Hypothalamus (tissue), 51 donors: ENCODE measurements at places on chromosomes 4 and X.

DNA sequence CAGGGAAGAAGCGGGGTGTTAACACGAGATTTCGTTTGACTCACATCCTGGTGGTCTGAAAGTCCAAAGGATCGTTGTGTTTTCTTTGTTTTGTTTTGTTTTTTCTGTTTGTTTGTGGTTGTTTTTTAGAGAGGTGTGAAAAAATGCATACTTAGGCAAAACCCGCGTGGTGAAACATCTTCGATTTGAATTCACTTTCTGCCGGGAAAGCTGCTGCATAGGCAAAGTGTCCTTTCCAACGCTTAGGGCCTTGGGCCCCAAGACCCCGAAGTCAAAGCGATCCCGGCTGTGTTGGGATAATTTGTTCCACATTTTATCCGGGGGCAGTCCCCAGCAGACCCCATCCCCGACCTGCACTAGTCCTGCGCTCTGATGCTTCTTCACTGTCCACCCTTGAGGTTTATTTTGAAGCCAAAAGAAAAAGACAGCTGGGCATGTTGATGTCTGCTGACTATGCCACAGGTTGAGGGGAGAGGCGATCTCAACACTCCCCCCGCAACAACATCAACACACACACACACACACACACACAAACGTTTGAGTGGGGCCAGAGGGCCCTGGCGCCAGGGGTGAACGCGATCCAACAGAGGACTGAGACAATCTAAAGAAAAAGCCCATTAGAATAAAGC is 2.0 kb downstream of the MSX1 start:
- no peak for DNase-seq

DNA sequence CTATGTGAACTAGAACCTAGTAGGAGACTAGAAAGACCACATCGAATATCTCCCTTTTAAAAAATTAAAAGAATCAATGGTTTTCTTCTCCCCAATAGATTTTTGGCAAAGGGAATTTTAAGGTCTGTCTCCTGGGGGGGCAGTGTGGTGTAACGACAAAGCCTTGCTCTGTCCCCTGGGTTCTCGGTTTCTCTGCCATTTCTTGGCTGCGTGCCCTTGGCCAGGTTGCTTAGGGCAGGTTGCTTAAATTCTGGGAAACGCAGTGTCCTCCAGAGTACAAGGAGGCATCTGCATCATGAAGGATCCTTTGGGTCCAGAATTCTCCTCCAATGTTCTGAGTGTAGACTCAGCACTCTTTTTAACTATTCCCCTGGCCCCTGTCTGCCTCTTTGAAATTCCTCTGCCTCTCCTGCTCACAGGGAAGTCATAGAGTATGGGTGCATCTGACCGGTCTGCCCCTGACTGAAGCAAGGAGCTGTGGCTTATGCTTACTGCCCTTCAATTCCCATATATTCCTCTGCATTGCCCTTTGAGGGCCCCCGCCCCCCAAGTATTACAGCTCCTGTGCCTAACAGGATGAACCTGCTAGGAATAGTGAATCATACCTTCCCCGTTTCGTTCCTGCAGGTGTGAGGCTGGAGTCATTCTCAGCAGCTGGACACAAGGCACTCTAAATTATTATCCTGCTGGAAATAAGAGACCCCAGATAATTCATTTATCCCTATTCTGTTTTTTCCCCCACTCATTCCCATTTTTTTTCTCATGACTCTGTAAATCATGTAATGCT is 2.2 kb downstream of the KIT start:
- DNase-seq = no peak

- DNase-seq = no peak
Measured at GRCh38 chr4:104393655-104394324, 100.9 kb downstream of the CXXC4 start.

DNA sequence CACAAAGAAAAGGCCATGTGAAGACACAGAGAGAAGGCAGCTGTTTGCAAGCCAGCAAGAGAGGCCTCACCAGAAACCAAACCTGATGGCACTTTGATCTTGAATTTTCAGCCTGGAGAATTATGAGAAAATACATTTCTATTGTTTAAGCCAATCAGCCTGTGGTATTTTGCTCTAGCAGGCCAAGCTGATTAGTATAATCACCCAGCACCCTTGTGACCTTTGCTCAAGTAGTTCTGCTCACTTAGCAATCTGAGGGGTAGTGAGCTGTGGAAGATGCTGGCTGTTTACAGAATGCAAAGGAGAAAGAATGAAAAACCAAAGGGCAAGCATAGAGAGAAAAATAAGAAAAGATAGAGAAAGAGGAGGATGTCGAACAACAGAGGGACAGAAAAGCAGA is 396.4 kb upstream of the BOD1L1 start:
- DNase-seq = no peak

- no peak for DNase-seq
Measured at GRCh38 chrX:114152130-114152529, 431.8 kb upstream of the HTR2C start.

DNA sequence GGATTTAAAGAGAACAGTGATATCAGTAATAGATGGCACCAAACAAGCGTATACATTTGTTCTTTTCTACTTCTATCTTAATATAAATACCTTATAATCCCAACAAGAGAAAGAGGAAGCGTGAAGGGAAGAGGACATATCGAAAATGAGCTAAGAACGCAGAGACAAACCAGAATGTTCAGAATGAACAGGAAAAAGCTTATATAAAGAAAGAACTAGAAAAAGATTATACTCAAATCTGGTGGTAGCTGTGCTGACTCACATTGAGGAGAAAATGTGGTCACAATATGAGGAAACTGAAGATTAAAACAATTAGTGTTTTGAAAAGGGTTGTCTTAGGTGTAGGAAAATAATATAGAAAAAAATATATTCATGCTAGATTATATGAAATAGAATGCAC is 2.0 kb upstream of the GPR34 start:
- no peak for DNase-seq

DNA sequence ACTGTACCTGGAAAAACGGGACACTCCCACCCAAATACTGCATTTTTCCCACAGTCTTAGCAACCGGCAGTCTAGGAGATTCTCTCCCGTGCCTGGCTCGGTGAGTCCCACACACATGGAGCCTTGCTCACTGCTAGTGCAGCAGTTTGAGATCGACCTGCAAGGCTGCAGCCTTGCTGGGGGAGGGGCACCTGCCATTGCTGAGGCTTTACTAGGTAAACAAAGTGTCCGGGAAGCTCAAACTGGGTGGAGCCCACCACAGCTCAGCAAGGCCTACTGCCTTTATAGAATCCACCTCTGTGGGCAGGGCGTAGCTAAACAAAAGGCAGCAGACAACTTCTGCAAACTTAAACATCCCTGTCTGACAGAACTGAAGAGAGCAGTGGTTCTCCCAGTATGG is 205.2 kb downstream of the CHIC1 start:
- no peak for DNase-seq
